NCI-H460 (cell line): ENCODE measurements at places on chromosomes 16 and 17. TPM values are rescaled to one million over a fixed set of nuclear protein-coding genes. Genes with fewer than 3 reads are reported as not detected.

Gene DNAH2
- total RNA-seq: not detected in 2 replicates

Gene SLC9A5
- total RNA-seq: 0.78 and 0.94 TPM in 2 replicates

Gene KLHL11
- total RNA-seq: 21.1 and 29.2 TPM in 2 replicates

Gene NPIPA7
- 25.7 and 27.6 TPM in 2 replicates for total RNA-seq

Gene XYLT1
- 27.1 and 27.2 TPM in 2 replicates for total RNA-seq
